ENCODE measurements at places on chromosomes 2 and 18.
A peak's percentile ranks its signal among the peaks of the same experiment; 100 is the strongest.

- no peak for DNase-seq
Observed at GRCh38 chr18:40061086-40061485, 1893.9 kb upstream of the PIK3C3 start.

DNA sequence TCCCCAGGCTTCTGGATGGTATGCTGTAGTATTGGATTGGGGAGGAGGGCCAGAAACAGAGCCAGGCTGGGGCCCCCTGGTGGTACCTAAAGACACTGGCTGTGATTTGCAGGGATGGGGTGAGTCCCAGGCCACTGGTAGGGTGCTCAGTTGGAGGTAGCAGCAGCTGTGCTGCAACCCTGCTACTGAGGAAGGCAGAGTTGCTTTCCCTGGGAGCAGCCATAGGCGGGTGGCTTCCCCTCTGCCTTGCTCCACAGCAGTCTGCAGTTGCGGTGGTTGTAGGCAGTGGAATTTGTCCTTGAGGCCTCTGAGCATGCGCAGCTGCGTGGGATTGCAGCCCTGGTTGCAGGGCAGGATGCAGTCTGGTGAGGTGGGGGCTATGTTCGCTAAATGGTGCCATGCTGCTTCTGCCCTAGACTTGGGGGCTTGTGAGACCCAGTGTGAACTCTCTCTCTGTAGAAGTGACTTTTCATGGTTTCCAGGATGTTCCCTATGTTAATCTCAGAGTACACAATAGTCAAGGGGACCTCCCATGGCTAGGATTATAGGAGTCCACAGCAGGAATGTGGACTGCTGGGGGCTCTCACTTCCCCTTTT is 443.5 kb downstream of the XIRP2 start:
- DNase-seq, result peak; percentile 51

- no peak for DNase-seq
Observed at GRCh38 chr18:13570856-13571495, 155.4 kb downstream of the FAM210A start.

- DNase-seq, result no peak
Observed at GRCh38 chr2:208584378-208584985, 177.9 kb downstream of the PTH2R start.

DNA sequence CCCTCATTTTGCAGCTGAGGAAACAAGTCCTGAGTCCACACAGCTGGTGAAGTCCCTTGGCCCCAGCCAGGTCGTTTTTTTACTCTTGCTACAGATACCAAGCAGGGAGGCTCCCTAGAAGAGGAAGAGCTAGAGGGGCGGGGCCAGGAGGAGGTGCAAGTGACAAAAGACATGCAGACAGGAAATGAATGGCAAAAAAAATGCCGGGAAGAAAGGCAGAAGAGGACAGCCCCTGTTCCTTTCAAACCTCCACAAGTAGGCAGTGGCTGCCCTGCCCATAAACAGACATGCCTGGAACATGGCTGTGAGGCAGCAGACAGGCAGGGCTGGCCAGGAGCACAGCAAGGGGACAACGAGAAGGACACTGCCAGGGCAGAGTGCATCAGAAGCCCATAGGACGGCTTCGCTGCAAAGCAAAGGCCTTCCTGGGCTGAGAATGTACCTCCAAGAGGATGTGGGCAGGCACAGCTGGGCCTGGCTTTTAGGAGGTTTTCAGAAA is 108.7 kb downstream of the ZBTB7C start:
- DNase-seq, result peak; percentile 36

DNA sequence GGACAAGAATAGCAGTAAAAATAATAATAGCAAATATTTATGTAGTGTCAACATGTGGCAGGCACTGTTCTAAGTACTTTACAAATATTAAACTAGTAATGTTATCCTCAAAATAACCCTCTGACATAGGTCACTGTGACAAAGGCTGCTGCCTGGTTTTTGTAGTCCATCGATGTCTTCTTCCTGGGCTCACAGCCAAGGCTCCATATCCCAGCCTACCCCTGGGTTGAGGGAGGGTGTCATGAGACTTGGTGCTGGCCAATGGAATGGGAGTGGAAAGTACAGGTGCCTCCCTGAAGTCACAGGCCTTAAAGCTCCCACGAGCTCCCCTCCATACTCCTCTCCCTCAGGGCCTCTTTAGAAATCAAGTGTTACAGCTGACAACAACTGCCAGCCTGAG is 159.3 kb downstream of the CYRIA start:
- DNase-seq, result no peak

DNA sequence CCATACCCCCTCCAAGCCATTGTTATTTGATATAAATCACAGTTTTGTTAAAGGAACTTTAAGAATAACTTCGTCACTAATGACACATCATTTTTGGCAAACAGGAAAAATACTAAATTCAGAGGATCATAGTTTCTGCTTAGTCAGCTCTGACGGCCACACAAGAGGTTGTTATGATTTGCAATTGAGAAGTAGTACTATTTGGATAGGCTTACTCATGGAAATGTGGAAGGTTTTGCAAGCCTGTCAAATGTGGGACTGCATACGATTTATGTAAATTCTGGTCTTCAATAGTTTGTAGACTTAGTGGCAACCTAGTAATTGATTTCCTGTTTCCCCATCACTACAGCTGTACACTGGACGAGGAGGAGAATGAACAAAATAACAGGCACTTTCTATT is 108.1 kb downstream of the ARHGEF33 start:
- DNase-seq, result no peak

DNA sequence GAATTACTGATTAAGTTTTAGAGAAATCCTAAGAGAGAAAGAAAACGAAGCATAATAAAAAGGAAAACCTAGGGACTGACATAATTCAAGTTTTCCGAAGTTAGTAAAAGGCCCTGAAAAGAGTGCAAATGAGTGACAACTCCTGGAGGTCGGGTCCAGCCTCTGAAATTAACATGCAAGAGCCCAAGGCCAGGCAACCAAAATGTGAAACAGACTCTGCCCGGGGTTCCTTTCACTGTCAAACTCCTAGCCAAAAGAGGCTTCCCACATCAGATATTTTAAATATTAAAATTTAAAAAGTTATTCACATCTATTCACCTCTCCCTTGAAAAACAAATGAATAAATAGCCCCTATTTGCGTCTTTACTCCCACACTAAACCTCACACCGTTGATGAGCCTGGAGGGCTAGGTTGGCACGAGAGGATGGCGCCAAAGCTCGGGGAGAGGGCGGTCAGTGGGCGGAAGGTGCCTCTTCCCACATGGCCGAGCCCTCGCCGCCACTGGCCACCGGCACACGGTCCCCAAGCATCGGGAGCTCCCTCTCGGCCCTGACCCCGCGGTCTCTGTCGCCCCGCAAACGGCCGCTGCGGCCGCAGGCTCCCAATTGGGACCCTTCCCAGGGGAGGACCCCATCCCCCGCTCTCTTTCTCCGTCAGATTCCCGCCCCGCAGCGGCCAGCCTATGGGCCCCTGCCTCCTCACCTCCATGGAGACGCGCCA is 630 bp downstream of the PPM1G start:
- DNase-seq, result peak; percentile 60

GRCh38 chr18:40577239-40577980 is 1377.6 kb upstream of the PIK3C3 start:
- peak; percentile 4 for DNase-seq

GRCh38 chr2:119523952-119524694 is at the start of gene SCTR:
TSS of gene SCTR (minus strand) at chr2:119524483. CDS start at chr2:119524226, 257 bp downstream.
- DNase-seq, result peak; percentile 63

- no peak for DNase-seq
Observed at GRCh38 chr2:181471783-181472182, 14.6 kb downstream of the ITGA4 start.

DNA sequence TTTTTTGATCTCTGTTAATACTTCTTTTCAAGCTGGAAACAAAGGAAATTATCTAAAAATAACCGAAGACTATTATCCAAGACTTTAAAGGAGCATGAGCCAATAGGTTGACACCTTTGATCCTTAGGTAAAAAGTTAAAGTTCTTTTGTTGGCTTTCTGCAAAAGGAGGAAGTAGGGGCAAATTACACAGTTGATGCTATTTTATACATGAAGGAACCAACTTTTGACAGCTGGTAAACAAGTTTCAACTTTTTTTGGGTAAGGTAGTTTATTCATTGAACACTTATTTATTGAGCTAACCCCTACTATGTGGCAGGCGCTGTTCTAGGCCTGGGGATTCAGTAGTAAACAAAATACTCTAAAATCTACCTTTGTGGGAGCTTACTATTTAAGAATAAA is 66.6 kb upstream of the ZEB2 start:
- DNase-seq, result no peak

All from nephron progenitor cell (in vitro differentiated cells).